Eye (tissue), 1 donor: ENCODE measurements at places on chromosomes 7 and 10.

DNA sequence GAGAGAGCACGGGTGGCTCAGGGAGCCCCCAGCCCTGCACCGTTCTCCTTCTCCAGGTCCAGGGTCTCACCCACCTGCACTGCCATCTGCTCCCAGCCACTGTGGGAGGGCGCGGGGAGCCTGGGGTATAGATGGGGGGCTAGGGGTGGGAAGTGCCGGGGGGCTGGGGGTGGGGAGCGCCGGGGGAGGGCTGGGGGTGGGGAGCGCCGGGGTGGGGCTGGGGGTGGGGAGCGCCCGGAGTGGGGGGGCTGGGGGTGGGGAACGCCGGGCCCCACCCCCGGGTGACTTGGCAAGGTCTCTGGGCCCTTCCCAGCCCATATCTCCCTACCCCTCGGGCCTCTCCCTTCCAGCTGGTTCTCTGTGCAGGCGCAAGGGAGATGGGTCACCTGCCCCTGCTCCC is at the start of gene GRIFIN:
Gene GRIFIN, minus strand, starts transcription at position 101 of the 400 bp plus-strand sequence. Its CDS starts 15 bp downstream, at position 86.
- DNase-seq: no peak

- no peak for DNase-seq
Measured at GRCh38 chr10:112655722-112656121, 208.7 kb downstream of the VTI1A start.

GRCh38 chr7:134742688-134743350 is 36.6 kb upstream of the CALD1 start:
- DNase-seq: peak; percentile 38

DNA sequence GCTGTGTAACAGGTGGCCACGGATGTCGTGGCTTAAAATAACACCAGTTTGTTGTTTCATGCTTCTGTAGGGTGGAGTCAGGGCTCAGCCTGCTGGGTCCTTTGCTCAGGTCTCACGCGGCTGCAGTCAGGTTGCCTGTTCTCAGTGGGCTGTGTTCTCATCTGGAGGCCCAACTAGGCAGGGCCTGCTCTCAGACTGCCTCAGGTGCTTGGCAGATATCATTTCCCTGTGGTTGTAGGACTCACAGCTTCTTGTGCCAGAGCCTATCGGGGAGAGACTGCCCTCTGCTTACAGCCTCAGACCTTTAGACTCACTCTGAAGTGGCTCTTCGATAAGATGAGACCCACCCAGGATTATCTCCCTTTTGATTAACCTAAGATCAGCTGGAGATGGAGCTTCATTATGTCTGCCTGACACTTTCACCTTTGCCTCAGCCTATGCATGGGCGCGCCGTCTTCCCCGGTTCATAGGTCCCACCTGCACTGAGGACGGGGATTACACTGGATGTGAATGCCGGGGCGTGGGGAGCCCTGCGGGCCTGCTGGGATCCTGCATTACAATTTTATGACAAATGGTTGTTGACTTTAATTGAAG is 55.3 kb downstream of the INPP5A start:
- DNase-seq: no peak

GRCh38 chr7:151275813-151276577 is 27.5 kb upstream of the SMARCD3 start:
- DNase-seq: no peak

GRCh38 chr7:137003086-137003485 is 134.6 kb downstream of the CHRM2 start:
- DNase-seq: no peak

GRCh38 chr7:92953657-92954056 is 117.3 kb upstream of the CDK6 start:
- no peak for DNase-seq

- DNase-seq: peak; percentile 10
Measured at GRCh38 chr10:14724931-14725330, 49.8 kb downstream of the FAM107B start.

DNA sequence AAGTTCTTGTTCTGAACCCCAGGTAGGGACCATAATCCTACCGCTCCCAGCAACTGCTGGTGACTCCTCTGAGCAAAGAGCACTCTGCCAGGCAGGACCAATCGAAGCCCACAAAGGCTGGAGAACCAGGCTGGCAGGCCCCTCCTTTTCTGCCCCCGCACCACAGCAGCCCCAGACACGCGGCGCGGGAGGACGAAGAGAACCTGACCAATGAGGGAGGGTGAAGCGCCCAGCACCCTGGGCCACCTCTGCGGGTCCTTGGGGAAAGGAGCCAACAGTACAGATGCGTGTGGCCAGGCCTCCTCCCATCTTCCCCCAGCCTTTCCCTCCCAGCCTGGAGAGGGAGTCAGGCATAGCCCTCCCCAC is 25.9 kb downstream of the CTBP2 start:
- DNase-seq: no peak

- DNase-seq: no peak
Measured at GRCh38 chr7:43148161-43148731, 35.8 kb downstream of the HECW1 start.

- no peak for DNase-seq
Measured at GRCh38 chr7:149856583-149856982, 17.2 kb upstream of the ATP6V0E2 start.

- peak; percentile 12 for DNase-seq
Measured at GRCh38 chr10:50538555-50539398, 85.0 kb downstream of the SGMS1 start.

DNA sequence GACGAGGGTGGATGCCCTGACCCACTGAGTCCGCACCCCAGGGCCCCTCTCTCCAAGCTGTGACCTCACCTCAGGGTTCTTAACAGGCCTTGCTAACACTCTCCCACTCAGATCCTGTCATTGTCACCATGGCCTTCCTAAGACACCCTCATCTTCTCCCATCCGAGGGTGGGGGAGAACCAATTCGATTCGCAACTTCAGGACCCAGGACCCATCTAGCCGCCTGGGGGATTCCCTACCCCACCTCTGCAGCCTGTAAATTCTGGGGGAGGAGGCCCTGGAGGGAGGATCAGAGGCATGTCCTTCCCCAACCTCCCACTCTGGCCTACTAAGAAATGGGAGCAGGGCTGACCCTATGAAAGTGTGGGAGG is 17.4 kb downstream of the TRIM8 start:
- DNase-seq: peak; percentile 31

- peak; percentile 44 for DNase-seq
Measured at GRCh38 chr7:79786187-79786586, 332.7 kb upstream of the MAGI2 start.

GRCh38 chr7:8389593-8390261 is 43.7 kb upstream of the NXPH1 start:
- peak; percentile 46 for DNase-seq

DNA sequence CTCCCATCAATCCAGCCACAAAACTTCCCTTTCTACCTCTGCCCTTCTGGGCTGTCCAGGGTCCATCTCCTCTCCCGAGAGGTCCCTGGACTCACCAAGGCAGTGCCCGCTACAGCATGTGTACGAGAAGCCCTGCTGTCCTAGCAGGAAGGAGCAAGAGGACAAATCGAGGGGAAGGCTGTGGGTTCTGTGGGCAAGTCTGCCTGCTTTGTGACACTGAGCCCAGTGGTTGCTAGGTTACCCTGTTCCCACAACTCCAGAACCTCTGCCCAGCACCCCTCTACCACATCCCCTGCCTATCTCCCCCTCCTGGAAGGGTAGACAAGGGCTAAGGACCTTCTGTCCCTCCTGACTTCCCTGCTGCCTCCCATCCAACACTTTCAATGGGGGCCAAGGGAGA is at the start of gene TBATA:
Gene TBATA, minus strand, starts transcription at position 188 of the 400 bp plus-strand sequence. CDS start 1,998 bp downstream, outside the sequence.
- DNase-seq: no peak

DNA sequence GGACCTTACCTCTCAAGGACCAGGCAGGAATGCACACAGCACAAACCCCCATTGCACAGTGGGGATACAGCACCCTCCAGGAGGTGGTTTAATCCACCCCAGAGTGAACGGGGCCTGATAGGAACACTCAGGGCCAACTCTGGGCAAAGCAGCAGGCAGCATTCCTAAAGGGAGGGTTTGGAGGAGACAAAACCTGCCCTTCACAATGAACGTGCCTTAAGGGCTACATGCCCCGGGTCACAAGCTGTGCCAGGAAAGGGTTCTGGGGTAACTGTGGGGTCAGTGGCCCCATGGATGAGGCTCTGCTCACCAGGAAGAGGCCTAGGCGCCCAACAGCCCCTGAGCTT is 1.1 kb downstream of the GPRIN2 start:
- DNase-seq: no peak

GRCh38 chr7:151999424-152000090 is 25.9 kb upstream of the GALNT11 start:
- DNase-seq: no peak

- DNase-seq: no peak
Measured at GRCh38 chr7:44449584-44449928, 40.9 kb downstream of the NUDCD3 start.

- DNase-seq: peak; percentile 62
Measured at GRCh38 chr7:24587853-24588252, 14.6 kb downstream of the PALS2 start.

GRCh38 chr7:157442993-157443831 is 106.4 kb downstream of the DNAJB6 start:
- DNase-seq: no peak

- DNase-seq: no peak
Measured at GRCh38 chr10:91974960-91975359, 51.4 kb downstream of the BTAF1 start.

GRCh38 chr10:20634839-20635238 is 262.3 kb downstream of the NEBL start:
- no peak for DNase-seq

DNA sequence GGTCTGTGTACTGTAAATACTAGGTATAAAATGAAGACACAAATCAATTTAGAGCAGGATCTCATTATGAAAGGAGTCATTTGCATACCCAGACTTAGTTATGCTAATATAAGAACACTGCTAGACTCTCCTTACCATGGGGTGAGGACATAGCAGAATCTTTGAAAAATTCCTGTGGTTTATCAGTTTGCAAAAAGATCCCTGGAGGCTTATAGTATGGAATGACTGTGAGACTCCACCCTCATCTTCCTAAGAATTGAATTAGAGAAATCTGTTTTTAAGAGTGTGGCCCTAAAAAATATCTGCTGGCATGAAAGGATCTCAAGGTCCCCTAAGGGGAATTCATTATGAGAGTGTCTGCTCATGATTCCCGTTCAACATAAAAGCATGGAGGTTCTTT is 63.2 kb downstream of the WNT2 start:
- DNase-seq: no peak

DNA sequence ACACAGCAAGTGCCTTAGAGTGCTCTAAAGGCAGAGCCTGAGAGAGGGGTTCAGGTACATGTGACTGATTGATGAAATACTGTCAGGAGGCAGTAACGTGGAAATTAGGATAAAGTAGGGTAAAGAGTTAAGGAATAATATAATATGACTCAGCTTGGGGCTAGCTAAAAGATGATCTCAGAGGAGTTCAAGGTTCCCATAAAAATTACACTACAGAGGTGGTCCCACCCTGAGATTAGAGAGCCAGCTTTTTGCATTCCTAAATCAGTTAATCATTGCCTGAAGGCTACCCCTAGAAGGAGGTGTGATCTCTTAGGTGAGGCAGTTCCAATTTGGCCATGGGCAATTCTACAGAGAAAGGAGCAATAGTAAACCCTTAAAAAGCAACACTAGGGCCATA is 5.8 kb downstream of the LIPJ start:
- DNase-seq: no peak

DNA sequence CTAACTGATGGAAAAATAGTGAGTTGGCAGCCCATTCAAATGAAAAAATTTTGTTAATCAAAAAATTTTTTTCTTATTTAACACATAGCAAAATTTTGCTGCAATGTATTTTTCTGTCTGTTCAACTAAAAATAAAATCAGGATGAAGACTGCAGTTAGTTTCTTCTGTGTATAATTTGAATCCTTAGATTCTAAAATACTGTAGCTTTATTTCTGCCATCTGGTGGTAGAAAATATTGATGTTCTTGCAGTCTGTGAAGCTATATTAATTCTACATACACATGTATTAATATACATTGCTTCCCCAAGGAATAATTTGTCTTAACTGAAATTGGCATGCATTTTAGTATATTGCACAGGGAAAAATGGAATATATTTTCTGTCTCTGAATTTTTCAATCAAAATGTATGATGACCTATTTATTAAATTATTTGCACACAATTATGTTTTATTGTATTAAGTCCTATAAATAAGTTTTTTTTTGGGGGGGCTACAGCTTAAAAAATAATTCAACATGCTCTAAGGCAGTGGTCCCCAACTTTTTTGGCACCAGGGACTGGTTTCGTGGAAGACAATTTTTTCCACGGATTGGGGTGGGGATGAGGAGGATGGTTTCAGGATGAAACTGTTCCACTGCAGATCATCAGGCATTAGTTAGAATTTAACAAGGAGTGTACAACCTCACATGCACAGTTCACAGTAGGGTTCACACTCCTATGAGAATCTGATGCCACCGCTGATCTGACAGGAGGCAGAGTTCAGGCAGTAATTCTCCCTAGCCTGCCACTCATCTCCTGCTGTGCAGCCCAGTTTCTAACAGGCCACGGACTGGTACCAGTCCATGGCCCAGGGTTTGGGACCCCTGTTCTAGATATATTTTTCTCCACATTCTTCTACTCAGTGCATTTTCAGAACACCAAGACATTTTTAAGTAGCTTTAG is 119.4 kb downstream of the GNAT3 start:
- DNase-seq: peak; percentile 63

GRCh38 chr10:18508587-18508986 is 142.8 kb downstream of the NSUN6 start:
- no peak for DNase-seq

- peak; percentile 48 for DNase-seq
Measured at GRCh38 chr7:2924866-2925840, 81.0 kb upstream of the GNA12 start.

GRCh38 chr7:139602143-139602722 is 78.7 kb downstream of the CLEC2L start:
- peak; percentile 56 for DNase-seq

DNA sequence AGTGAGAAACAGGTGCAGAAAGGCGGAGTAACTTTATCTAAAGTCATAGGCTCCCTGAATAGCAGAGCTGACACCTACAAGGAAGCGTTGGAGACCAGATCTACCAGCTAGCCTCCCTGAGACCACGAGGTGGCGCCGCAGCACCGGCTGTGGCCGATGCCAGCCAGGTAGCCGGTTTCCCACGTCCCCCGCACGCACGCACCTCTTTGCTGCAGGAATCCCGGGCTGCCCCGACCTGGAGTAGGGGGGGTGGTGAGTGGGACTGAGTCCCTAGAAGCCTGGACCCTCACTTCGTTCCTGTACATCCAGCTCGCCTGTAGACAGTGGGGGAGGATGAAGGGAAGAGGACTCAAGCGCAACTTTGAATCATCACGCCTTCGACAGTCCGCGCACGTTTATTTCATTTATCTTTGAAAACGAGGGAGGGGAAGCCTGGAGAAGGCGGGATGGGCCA is 3.7 kb downstream of the ELOVL3 start:
- peak; percentile 92 for DNase-seq
